SIG-M5 (cell line): ENCODE measurements at places on chromosomes 5 and 9.

DNA sequence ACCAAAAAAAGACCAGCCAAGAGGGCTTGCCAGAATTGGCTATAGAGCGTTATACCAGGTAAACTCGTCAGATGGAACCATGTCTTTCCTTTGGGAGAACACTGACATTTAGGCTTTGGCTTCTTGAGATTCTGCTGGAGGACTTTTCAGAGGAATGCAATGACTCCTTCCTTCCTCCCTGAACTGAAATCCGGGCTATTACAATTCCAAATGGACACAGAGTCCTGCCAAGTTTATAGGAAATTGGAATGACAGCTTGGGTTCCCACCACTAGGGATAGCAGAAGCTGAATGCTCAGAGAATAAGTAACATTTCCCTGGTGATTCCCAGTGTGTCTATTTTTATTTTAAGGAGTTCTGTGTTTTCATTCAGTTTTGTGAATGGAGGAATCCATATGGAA lies 143.0 kb downstream of the FGF1 start:
- DNase-seq = no peak

GRCh38 chr5:43386960-43387362 lies 25.2 kb downstream of the CCL28 start:
- no peak for DNase-seq

DNA sequence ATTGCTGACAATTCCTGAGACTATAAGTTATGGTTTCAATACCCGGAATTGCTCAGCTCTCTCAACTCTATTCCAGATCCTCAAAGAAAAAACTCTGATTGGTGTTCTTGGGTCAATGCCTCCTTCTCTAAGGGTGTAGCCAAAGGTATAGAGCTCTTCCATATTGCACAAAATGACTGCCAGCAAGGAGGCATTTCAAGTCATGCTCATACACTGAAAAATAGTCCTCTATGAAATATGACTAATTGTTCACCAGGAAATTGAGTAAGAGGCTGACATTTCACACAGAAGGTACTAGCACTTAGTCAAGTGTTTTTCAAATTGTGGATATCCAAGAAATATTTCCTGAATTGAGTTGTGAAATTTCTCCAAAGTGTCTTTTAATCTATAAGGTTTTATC lies 111.1 kb upstream of the KLF9 start:
- no peak for DNase-seq

DNA sequence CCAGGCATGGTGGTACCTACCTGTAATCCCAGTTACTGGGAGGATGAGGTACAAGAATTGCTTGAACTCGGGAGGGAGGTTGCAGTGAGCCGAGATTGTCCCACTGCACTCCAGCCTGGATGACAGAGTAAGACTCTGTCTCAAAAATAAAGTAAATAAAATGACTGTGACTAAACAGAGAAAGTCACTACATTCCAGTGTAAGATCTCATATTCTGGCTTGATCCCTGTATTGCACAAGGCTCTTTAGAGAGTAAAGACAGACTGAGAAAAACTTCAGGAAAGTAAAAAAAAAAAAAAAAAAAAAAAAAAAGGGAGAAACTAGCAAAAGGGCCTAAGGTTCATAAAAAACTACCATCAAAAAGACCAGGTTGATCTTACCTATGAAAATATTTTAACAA lies 106.6 kb upstream of the PJA2 start:
- DNase-seq = no peak

DNA sequence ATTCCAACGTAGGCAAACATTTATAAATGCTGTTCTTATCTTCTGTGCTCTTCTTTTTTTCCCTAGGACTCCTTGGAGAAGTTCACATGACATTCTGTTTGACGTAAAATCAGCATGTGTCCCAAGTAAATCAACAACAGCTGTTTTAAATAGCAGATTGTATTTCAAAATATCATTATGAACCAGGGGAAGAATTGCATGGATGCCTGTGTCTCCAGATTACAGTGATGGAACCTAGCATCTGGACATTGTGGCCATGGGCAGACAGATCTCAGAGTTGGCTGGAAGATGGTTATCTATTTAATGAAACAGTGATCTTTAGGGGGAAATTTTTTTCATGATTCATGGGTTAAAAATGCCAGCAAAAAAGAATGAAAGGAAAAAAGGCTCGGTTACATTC lies 222.0 kb downstream of the MAN2A1 start:
- DNase-seq = no peak

DNA sequence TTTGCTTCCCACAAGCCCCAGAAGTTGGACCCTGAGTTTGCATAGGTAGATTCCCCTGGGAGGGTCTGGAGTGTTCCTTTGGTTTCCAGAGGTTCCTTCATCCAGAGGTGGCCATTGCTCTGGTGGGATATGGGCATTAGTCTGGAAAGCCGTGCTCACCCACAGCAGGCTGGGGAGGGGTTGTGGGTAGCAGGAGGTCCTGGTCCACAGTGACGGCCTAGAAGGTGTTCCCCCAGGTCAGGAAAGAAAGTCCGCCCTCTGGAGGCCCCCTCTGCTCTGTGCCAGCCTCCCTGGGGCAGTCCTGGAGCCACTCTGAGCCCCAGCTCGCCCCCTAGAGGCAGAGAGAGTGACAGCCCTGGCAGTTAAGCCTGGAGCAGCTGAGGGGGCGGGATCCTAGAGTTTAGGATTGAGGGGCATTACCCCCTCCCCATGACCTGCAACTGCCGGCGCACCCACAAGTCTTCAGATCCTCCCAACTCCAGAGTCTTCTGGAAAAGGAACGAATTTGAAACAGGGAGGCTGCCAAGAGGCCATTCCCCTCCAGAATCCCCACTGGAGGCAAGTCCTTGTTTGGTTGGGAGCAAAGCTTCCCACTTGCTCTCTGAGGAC lies 36.8 kb downstream of the NDST1 start:
- no peak for DNase-seq

DNA sequence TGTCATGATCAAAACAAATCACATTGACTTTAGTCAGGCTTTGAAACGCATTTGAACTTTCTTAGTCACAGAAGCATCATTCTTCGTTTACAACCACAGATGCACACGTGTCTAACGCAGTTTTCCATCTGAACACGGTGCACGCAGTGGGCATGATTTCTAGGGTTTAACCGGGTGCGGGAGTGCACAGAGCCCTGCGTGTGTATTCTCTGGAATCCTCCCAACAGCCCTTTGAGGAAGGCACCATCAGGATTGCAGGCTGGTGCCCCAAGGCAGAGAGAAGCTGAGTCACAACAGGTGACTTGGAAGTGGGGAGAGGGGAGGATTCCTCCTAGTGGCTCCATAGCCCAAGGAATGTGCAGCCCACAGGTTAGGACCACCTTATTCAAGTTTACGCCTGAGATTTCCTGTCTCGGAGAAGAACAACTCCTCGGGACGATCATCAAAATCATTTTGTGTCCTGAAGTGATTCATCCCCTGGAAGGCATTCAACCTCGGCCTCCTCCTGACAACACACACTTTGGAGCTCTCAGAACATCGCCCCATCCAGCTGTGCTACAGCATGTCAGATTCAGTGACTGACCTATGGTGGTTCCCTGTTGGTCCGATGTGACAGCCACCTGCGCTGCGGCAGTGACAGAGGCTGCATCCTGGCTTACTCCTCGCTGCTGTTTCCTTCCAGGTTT lies 13.1 kb downstream of the ROPN1L start:
- no peak for DNase-seq

- DNase-seq = no peak
Observed at GRCh38 chr5:11734369-11734768, 169.9 kb downstream of the CTNND2 start.

GRCh38 chr9:91954841-91955471 lies 4.9 kb upstream of the ROR2 start:
- DNase-seq = no peak

- no peak for DNase-seq
Observed at GRCh38 chr5:89437450-89438435, 554.8 kb upstream of the MEF2C start.

DNA sequence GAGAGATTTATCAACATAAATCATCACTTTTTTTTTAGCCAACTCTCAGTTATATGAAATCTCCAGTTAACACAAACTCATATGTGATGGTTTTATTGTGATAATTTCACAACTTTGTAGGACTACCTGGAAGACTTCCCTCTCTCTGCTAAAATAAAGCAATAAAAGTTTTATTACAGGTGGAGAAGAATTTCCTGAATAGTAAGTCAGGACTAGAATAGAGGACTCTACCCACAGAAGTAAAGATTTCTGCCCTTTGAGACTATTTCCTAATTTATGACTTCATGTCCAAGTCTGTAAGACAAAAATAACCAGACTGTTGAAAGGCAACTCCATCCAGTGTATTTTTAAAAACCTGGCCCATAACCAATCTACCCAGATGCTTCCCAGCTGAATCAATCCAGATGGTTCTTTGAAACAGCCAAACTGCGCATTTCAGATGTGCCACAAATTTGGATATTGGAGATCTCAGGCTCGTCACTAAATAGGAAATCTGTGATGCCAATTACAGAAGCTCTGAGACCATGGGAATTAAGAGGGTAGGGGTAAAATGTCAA lies 234.0 kb upstream of the NMUR2 start:
- no peak for DNase-seq
